Vein endothelial cell (primary cell): ENCODE measurements at places on chromosomes 5 and 9. TPM values are rescaled to one million over a fixed set of nuclear protein-coding genes. Genes with fewer than 3 reads are reported as not detected.

TERT gene
- total RNA-seq: not detected in 2 replicates

N4BP3 gene
- total RNA-seq: 37.9 and 44.2 TPM in 2 replicates

ZNF462 gene
- total RNA-seq: 17.4 and 18.0 TPM in 2 replicates

SLC4A9 gene
- total RNA-seq: not detected in 2 replicates

THBS4 gene
- not detected in 2 replicates for total RNA-seq

SLC6A3 gene
- total RNA-seq: not detected in 2 replicates

SLC45A2 gene
- total RNA-seq: 0.10 TPM in 1 of 2 replicates, not detected in the other

HTR4 gene
- 0.10 TPM in 1 of 2 replicates, not detected in the other for total RNA-seq

GPR151 gene
- not detected in 2 replicates for total RNA-seq

ADRB2 gene
- total RNA-seq: 6.5 and 7.5 TPM in 2 replicates

TMCO6 gene
- total RNA-seq: 9.8 and 20.6 TPM in 2 replicates

CACFD1 gene
- total RNA-seq: 4.9 and 11.1 TPM in 2 replicates

CCDC192 gene
- total RNA-seq: not detected in 2 replicates

C5orf58 gene
- not detected in 2 replicates for total RNA-seq

SPINK7 gene
- total RNA-seq: not detected in 2 replicates

FAM169A gene
- total RNA-seq: under 0.01 and 0.48 TPM in 2 replicates

PCSK1 gene
- 2.3 and 8.2 TPM in 2 replicates for total RNA-seq

BAAT gene
- 0.10 TPM in 1 of 2 replicates, not detected in the other for total RNA-seq

ALDH1A1 gene
- 188 and 196 TPM in 2 replicates for total RNA-seq

CCDC112 gene
- 6.9 and 8.5 TPM in 2 replicates for total RNA-seq

DMRT3 gene
- total RNA-seq: not detected in 2 replicates

ZNF79 gene
- total RNA-seq: 14.4 and 14.9 TPM in 2 replicates

IL31RA gene
- total RNA-seq: 0.98 and 1.6 TPM in 2 replicates

SPATA31D1 gene
- total RNA-seq: not detected in 2 replicates

PCDHGC4 gene
- 2.2 and 2.3 TPM in 2 replicates for total RNA-seq

RICTOR gene
- 46.7 and 68.1 TPM in 2 replicates for total RNA-seq

NR6A1 gene
- total RNA-seq: 1.1 and 1.3 TPM in 2 replicates

CDH9 gene
- total RNA-seq: not detected in 2 replicates

GLDC gene
- 6.9 and 10.9 TPM in 2 replicates for total RNA-seq

CCL27 gene
- not detected in 2 replicates for total RNA-seq

PIGO gene
- total RNA-seq: 12.4 and 13.1 TPM in 2 replicates

UGCG gene
- total RNA-seq: 50.6 and 59.1 TPM in 2 replicates

PCDHGC5 gene
- 1.3 and 1.4 TPM in 2 replicates for total RNA-seq

HSPA4 gene
- 104 and 134 TPM in 2 replicates for total RNA-seq

DIRAS2 gene
- not detected in 2 replicates for total RNA-seq

ORM2 gene
- not detected in 2 replicates for total RNA-seq

GLE1 gene
- 17.6 and 22.4 TPM in 2 replicates for total RNA-seq

NFIL3 gene
- total RNA-seq: 4.6 and 5.7 TPM in 2 replicates

GALNT12 gene
- total RNA-seq: under 0.01 and 0.76 TPM in 2 replicates
